ENCODE measurements at places on chromosomes 4 and X. TPM values are rescaled to one million over a fixed set of nuclear protein-coding genes. Genes with fewer than 3 reads are reported as not detected.

DNA sequence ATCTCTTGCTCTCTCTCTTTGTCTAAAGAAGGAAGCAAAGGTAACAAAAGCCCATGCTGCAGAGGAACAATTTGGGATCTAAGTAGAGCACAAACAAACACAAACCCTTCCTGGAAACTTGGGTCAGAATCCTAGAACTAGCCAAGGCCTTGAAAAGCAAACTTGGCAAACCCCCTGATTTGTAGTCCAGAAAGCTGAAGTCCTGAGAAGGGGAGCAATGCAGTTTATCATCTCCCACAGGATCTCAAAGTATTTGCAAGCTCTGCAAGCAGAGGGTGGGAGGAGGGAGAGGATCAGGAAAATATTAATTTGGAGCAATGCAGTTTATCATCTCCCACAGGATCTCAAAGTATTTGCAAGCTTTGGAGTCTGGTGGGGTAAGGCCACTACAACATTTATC, 379.5 kb upstream of the FGF13 start:
- no peak overlapping the region for H3K4me3 ChIP-seq
- H3K27me3 ChIP-seq: no peaks in the 10 kb centered on the region
- H3K27ac ChIP-seq: no peak overlapping the region
- H3K4me1 ChIP-seq: no peaks in the 10 kb centered on the region
- no peak for DNase-seq

GRCh38 chrX:78754917-78755316, 7.4 kb downstream of the LPAR4 start:
- no peaks in the 10 kb centered on the region for H3K27me3 ChIP-seq
- H3K4me3 ChIP-seq: no peak overlapping the region
- no peak for DNase-seq
- H3K36me3 ChIP-seq: no peaks in the 10 kb centered on the region

GRCh38 chrX:154833746-154834274, 652 bp downstream of the SMIM9 start:
- DNase-seq: no peak
- no peaks in the 10 kb centered on the region for H3K4me1 ChIP-seq
- H3K27ac ChIP-seq: no peak overlapping the region
- no peaks in the 10 kb centered on the region for H3K27me3 ChIP-seq
- H3K4me3 ChIP-seq: no peak overlapping the region

DNA sequence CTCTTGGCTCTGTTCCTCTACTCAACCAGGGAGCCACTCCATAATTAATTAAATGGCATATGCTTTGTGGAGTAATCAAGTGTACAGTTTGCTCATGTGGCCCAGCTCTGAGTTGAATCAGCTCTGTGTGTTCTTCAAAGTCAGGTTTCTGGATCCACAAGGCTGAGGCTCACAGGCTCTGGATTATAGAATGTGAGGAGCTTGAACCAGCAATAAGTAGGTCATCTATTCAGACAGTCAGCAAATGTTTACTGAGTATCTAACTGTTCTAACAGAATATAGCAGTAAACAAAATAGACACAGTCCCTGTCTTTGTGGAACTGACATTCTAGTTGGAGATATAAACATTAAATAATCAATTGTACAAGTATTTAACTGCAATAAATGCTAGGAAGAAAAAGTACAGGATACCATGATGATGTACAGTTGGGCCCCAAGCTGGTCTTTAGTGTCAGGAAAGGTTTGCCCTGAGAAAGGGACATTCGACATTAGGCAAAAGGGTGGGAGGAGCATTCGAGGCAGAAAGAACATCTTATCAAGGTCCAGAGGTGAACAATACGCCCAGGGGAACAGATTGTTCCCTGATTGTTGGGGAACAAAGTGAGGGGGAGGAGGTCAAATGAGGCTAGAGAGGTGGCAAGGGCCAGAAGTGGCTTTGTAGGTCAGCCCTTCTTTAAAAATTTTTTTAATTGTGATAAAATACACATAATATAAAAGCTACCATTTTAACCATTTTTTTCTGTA, 20.5 kb upstream of the TSR2 start:
- H3K36me3 ChIP-seq: no peaks in the 10 kb centered on the region
- H3K27ac ChIP-seq: no peak overlapping the region
- DNase-seq: no peak
- no peaks in the 10 kb centered on the region for H3K27me3 ChIP-seq

DNA sequence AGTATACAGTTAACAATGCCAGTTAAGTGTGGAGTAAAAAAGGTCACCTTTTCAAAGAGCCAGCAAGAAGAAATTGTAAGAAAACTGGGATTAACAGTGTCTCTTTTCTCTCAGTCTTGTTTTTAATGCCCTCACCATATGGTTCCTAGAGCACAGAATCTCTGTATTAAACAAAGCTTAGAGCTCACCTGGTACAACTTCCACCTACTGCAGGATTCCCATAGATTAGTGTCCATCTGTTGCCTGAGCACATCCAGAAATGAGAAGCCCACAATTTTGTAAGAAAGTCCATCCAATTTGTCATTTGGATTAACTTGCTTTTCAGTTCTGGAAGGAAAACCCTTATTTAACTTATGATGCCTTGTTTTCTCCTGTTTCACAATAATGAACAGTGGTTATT, 1037.1 kb downstream of the STPG2 start:
- H3K27me3 ChIP-seq: no peaks in the 10 kb centered on the region
- no peaks in the 10 kb centered on the region for H3K4me1 ChIP-seq
- no peak overlapping the region for H3K27ac ChIP-seq
- no peak for DNase-seq
- no peak overlapping the region for H3K4me3 ChIP-seq

The HPGDS gene
- total RNA-seq: 3.6 TPM

The CT45A10 gene
- total RNA-seq: not detected

The GYPE gene
- not detected for total RNA-seq

The P2RY10 gene
- not detected for total RNA-seq
